ENCODE measurements at places on chromosomes 11 and 22. TPM values are rescaled to one million over a fixed set of nuclear protein-coding genes. Genes with fewer than 3 reads are reported as not detected.

DNA sequence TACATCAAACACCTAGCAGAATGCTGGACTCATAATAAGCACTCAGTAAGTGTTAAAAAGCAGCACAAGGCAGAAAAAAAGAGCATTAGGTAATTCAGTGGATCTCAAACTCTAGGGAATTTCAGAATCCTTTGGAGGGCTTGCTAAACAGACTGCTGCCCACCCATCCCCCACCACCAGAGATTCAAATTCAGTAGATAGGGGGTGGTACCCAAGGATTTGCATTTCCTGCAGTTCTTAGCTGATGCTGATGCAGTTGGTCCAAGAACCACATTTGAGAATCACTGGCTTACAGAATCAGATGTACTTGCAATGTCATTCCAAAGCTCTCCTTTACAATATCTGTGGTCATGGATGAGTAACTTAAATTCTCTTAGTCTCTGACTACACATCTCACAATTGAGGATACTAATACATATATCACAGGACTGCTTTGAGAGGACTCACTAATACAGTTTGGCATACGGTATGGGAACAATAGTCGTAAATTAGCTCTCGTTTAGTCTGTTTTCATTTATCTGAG is 664.5 kb downstream of the KCNA4 start:
- peak; percentile 11 for DNase-seq

DNA sequence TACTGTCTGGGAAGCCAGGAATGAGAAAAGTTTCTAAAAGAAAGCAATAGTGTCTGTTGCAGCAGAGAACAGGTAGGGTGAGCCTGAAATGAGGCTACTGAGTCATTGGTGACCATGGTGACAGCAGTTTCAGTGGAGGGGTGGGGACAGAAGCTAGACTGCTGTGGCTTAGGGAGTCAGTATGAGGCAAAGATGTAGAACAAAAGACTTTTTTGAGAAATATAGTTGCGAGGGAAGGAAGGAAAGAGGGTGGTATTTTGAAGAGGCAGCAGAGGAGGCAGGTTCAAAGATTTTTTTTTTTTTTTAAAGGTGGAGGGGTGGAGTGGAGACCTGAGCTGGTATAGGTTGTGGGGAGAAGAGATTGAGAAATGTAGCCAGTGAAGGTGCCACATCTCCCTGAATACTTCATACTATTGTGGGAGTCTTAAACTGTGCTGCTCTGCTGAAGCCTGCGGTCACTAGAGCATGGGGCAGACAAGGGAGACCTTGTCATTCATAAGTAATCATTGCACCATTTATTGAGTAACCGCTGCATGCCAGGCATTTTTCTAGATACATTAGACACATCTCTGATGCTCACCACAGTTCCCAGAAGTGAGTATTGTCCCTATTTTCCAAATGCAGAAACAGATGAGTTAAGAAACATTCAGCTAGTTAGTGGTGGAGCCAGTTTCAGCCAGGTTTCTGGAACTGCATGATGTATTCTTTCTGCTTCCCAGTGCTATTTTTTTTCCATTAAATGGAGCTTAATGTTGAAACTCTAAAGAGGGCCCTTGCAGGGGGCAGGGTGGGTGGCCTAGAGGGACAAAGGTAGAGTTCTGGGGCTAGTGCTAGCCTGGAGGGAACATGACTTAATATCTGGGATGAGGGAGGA is 49.9 kb downstream of the STIM1 start:
- peak; percentile 51 for DNase-seq

DNA sequence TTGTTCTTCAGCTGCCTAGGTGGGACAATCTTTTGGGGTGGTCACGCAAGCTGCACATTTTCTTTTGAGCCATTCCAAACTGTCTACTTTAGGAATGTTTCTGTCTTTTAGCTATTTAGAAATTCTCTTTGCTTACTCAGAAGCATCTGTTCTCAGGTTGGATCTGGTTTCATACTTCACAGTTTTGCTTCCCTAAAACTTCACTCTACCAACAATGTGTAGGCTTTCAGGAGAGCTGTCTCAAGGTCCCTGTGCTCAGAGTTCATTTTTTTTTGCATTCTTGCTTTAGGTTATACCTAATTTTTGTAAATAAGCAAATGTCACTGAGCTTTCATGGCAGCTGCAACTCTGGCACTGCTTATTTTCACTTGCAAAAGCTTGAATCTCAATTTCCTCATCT is 36.7 kb downstream of the CCDC90B start:
- DNase-seq: no peak

DNA sequence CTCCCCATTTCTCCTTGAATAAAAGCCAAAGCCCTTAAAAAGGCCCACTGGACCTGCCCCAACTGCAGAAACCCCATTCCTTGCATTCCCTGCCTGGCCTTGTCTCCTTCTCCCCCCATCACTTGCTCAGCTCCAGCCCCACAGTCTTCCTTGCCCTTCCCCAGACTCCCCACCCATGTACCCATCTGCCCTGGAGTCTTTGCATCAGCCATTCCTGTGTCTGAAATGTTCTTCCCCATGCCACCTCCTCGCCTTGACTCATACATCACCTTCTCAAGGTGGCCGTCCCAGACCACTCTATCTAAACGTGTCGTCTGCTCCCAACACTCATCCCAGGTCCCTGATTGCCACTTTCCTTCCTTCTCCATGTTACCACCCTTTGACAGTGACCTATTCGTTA is 77.4 kb upstream of the SHANK2 start:
- no peak for DNase-seq

DNA sequence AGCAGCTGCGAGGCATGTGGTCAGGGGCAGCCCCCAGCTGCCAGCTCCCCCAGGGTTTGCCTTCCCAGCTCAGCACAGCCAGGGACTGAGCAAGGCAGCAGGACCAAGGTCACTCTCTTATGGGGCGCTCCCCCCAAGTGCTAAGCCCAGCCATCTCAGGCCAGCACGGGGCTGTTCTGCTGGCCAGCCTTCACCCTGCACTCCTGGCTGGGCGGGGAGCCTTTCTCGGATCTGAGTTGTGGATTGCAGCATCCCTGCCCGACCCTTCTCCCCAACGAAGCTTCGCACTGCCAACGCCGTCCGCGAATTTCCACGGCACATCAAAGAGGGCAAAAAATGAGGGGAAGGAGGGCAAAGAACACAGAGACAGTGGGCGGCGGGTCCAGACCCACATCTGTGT is 42.5 kb upstream of the GAL start:
- DNase-seq: no peak

- DNase-seq: no peak
These were observed 1059.5 kb downstream of the FAM181B start for GRCh38 chr11:81674211-81674610.

GRCh38 chr22:29211066-29211465 is 5.4 kb downstream of the EMID1 start:
- DNase-seq: no peak

DNA sequence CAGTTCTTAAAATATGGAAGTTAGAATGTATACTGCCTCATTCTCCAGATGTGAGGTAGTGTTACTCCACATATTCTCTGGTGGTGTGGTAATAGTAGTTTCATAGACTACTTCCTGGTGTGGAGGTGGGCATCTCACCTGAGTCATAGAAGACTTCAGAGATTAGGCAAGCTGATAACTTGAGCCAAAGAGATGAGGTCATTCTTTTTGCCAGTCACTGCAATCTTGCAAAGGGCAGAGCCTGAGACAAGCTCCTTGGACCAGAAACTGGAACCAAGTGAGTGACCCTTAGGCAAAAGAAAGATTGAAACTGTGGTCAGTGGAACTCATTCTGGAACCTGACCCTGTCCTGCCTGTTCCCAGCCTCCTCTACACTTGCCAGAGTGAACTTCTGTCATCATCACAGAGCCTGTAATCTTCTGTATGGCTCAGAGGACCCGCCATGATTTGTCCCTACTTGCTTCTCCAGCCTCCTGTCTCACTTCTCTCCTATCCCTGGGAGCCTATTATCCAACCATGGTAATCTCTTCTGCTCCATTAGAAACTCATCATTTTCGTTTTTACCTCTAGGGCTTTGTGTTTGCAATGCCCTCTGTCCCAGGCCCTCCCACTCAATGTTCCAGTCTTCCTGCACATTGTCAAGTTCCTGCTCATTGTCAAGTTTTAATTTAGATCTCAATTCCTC is 10.6 kb upstream of the CCDC83 start:
- DNase-seq: peak; percentile 63

DNA sequence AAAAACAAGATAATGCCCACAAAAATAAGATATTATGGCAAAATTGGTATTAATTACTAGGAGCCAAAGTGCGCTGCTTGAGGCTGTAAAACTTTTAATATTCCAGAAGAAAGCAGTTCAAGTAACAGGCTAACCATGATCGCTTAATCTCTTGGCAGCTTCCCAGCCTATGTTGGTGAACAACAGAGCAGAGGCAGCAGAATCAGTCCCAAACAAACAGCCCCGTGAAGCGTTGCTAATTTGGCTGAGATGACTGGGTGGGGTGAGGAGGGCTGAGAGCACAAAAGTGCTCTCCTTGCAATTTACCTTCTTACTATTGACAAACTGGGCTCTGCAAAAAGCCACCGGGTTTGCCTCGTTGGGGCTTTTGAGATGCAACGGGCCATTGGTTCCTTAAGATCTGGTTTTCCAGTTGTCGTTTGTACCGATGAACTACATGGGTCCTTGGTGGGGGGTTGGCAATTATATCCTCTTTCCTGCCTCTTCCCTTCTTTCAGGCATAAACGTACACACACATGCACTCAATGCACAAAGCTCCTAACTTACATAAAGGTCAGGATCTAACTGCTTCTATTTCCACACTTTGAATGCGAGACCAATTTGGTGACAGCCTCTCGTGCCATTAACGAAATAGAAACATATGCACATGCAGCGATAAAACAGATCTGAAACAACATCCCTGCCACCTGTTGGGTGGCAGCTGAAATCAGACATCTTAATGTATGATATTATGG is 407.6 kb upstream of the CADM1 start:
- no peak for DNase-seq

DNA sequence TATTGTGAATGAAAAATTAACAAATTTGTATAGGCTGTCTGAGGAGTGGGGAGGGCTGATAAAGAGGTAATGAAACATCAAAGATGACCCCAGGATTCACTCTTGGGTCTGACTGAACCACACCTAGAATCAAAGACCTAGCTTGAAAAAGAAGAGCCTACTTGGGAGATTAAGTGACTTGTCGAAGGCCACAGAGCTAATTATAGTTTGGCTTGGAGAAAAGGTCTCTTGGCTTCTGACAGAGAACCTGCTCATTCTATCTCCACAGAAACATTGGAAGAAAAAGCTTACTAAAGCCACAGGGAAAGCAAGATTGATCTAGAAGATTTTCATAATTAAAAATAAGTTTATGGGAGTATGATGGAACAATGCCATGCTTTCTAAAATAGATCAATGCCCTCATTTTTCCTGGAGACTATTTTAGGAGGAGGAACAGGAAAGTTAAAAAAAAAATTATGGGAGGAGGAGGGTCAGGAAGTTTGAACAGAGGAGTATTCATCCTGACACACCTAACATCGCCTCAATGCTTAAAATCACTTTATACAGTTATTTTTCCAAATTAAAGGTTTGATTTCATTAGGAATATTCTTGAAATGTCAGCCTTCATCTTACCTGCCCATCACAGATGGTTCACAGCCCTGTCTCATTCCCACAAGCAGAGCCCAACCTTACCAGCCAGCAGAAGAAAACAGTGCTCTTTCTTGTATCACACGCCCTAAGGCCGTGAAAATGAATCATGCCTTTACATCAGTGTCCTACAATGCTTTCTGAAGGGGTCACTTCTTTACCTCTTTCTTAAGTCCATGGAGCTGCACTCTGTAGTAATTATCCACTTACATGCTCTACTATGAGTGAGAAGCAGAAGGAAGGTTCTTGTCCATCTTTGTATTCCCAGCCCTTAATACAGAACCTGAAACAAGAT is 231.1 kb upstream of the MPPED2 start:
- no peak for DNase-seq

DNA sequence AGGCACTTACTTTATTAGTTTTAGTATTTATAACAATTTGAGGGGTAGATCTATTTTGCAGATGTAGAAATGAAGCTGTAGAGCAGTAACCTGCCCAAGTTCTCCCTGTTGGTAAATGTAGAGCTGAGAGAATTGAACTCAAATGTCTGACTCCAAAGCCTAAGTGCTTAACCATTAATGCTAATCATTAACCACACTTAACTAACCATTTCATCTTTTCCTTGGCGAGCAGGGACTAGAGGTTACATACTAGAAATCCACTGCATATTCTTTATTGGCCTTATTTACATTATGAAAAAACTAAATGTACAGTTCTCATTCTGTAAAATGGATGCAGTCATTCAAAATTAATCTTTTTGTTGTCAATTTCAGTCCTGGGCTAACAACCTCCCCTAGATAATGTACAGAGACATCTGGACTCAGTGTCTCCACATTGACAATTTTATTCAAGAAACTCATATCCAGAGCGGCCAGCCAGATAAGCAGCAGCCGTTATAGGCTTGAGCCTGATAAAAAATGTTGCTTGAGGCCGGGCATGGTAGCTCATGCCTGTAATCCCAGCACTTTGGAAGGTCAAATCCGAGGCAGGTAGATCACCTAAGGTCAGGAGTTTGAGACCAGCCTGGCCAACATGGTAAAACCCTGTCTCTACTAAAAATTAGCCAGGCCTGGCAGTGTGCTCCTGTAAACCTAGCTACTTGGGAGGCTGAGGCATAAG is 76.7 kb upstream of the PICALM start:
- no peak for DNase-seq

- no peak for DNase-seq
These were observed 34.8 kb upstream of the TTC12 start for GRCh38 chr11:113279591-113279990.

GRCh38 chr22:50175191-50175461 is 4.6 kb downstream of the PANX2 start:
- DNase-seq: no peak

DNA sequence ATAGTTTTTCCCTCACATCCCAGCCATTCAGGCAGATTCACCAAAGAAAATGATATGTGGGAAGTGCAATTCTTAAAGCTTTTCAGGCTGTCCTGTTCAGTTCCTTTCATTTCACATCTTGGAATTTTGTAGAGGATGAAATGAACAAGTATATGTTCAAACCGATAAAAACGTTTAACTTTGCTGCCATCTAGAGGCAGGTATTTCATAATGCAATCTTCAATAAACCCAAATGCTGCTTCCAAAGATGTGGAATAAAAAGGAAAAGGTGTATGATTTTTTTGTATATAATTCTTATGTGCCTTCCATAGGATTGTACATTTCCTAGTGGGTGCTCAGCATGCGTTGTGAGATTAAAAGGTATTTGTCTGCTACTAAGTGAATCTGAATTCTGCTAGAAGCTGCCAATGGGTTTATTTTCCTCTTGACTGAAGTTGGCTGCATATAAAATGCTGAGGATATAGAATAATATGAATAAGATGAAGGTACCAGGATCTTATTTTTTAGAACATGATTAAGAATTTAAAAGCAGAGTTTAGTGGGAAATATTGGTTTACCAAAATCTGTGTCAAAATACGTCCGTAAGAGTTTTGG is 199.3 kb downstream of the PGR start:
- peak; percentile 67 for DNase-seq

GRCh38 chr11:132058211-132058772 is 687.9 kb downstream of the NTM start:
- no peak for DNase-seq

P2RX6 gene
- 1.4 TPM for total RNA-seq

MRGPRX3 gene
- not detected for total RNA-seq

PLAAT4 gene
- total RNA-seq: not detected

ANKK1 gene
- total RNA-seq: not detected

GP1BB gene
- 0.48 TPM for total RNA-seq

KCNE3 gene
- total RNA-seq: 0.09 TPM

BEST1 gene
- total RNA-seq: 0.74 TPM

BAIAP2L2 gene
- total RNA-seq: 0.30 TPM

All from HFFc6 (cell line).